COLO829 (cell line): ENCODE measurements at places on chromosomes 3 and 15.
A peak's percentile ranks its signal among the peaks of the same experiment; 100 is the strongest.

- DNase-seq: peak; percentile 21
Measured at GRCh38 chr3:45509038-45509767, 85.3 kb upstream of the LIMD1 start.

DNA sequence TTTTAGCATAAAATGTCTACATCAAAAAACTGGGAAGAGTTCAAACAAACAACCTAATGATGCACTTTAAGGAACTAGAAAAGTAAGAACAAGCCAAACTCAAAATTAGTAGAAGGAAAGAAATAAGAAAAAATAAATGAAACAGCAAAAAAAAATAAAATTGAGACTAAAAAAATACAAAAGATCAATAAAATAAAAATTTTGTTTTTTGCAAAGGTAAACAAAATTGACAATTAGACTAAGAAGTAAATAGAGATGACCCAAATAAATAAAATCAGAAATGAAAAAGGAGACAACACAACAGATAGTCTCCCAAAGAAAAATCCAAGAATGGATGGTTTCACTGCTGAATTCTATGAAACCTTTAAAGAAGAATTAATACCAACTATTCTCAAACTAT is 89.6 kb upstream of the MME start:
- DNase-seq: no peak

- DNase-seq: no peak
Measured at GRCh38 chr3:161268601-161269000, 47.5 kb downstream of the NMD3 start.

- DNase-seq: no peak
Measured at GRCh38 chr3:155629556-155629955, 115.3 kb downstream of the PLCH1 start.

- DNase-seq: no peak
Measured at GRCh38 chr3:988785-989184, 104.0 kb upstream of the CNTN6 start.

GRCh38 chr3:175020101-175020500 is 161.0 kb downstream of the NAALADL2 start:
- no peak for DNase-seq

GRCh38 chr15:98121957-98122356 is 161.5 kb downstream of the ARRDC4 start:
- no peak for DNase-seq

- DNase-seq: no peak
Measured at GRCh38 chr15:44325568-44325967, 37.0 kb downstream of the GOLM2 start.

DNA sequence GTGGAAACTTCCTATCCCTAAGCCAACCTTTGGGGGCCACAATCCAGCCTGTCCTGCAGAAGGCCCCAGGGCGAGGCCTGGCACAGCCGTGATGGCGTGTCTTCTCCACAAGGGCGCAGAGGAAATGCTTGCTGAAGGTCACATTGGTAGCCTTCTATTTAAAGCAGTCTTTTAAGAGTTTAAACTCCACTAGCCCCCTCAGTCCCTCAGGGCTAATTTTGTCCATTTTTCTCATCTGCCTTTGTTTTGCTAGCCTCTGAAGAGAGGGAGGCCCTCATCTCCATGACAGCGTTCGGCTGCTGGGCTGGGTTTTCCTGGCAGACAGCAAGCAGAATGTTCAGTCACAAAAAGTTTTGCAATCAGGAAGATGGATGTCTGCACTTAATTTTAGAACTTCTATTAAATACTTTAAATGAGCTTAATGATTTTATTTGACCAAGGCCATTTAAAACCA is 40.8 kb downstream of the RARB start:
- peak; percentile 87 for DNase-seq

GRCh38 chr3:30750967-30751366 is 143.5 kb downstream of the GADL1 start:
- DNase-seq: no peak

- DNase-seq: peak; percentile 97
Measured at GRCh38 chr3:101848754-101849713, at the start of gene NFKBIZ. TSS of gene NFKBIZ (plus strand) at chr3:101849514. CDS start at chr3:101849629, 115 bp downstream.

DNA sequence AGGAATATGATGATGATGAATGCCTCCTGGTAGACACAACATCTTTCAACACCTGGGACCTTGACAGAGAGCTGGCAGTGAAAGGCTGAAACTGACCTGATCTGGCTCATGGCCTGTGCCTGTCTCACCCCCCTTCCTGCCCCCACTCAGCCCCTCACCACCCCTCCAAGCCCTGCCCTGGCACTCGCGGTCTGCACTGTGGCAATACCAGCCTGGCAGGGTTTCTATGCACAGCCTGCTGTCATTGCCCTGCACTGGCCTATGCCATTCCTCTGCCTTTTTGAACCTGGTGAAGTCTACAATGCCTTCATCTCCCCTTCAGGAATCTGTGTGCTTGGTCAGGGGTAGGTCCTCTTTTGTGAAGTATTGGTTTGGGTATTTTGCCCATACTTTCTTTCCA is 56.5 kb downstream of the ACAD9 start:
- no peak for DNase-seq

- DNase-seq: no peak
Measured at GRCh38 chr15:70045045-70045444, 52.7 kb downstream of the TLE3 start.

DNA sequence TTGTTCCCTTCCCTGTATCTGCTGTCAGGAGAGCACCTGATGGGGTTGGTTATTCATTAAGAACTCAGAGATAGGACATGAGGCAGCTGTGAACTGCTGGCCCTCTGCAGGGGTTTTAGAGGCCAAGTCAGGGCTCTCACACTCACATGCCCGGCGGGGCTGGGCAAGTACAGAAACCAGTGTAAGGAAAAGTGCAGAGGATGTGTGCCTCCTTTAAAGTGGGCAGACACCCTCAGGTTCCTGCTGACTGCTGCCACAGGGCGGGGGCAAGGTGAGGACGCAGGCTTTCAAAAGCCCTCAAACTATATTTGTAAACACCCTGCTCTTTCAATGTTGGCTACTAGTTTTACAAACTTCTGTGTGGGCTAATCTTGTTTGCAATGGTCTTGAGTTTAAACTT is 22.4 kb downstream of the CXCR6 start:
- no peak for DNase-seq

- no peak for DNase-seq
Measured at GRCh38 chr15:63420333-63420747, 38.7 kb upstream of the CA12 start.

GRCh38 chr15:68386587-68387288 is 45.2 kb downstream of the ITGA11 start:
- no peak for DNase-seq

- peak; percentile 11 for DNase-seq
Measured at GRCh38 chr3:13452490-13453335, 27.4 kb upstream of the HDAC11 start.

GRCh38 chr3:23820888-23821287 is 15.1 kb downstream of the UBE2E1 start:
- DNase-seq: no peak

- no peak for DNase-seq
Measured at GRCh38 chr15:73715417-73715816, 31.2 kb downstream of the CD276 start.

GRCh38 chr3:86978111-86978551 is 12.8 kb downstream of the VGLL3 start:
- DNase-seq: no peak

DNA sequence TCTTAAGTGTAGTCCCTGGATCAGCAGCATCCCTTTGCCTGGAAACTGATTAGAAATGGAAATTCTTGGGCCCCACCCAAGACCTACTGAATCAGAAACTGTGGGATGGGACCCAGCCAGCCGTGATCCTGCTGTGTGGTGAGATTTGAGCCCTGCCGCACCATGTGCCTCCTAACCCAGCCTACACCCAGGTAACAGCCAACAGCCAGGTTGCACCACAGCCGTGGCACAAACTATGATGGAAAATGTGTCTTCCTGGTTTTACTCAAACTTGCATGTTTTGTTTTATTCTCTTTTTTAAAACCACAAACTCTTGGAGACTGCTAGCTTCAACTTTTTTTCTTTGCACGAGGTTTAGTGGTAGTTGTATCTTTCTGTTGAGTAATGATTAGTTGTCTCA is 2.6 kb downstream of the LIMD1 start:
- no peak for DNase-seq

- no peak for DNase-seq
Measured at GRCh38 chr15:29109762-29110161, 159.9 kb downstream of the NSMCE3 start.

DNA sequence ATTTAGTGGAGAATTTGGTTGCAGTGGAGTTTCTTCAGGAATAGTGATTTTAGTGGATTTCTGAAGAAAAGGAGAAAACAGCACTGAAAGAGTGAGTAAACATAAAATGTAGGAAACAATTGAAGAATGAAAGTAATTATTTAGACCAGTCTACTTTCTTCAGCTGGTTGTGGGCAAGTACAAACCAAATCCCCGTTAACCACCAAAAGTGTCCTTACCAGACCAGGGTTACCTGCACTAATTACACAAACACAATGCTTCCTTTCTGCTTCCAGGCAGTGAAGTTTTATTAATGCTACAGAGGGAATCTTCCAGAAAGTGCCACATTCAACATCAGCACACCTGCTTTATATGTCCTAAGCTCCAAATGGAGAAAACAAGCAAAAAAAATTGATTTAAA is 248.0 kb upstream of the TBC1D5 start:
- no peak for DNase-seq

DNA sequence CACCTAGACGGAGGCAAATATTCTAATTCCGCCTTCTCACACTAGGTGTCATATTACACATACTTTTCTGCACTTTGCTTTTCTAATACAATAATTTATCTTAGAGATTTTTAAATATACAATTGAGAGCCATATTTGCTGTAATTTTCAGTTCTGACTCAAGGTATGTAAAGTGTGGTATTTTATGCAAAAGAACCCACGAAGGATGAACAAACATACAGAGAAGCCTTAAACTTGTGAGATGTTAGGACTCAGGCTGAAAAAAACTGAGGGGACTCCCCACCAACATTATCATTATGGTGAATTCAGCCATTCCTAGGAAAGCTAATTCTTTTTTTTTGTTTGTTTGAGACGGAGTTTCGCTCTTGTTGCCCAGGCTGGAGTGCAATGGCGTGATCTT is 9.6 kb downstream of the ZBTB11 start:
- DNase-seq: no peak

GRCh38 chr3:109430911-109431563 is 93.7 kb upstream of the DPPA4 start:
- no peak for DNase-seq

- DNase-seq: no peak
Measured at GRCh38 chr3:59121346-59122144, 71.7 kb upstream of the CFAP20DC start.

GRCh38 chr3:46656778-46657556 is 36.5 kb downstream of the ALS2CL start:
- DNase-seq: no peak

GRCh38 chr3:21142949-21143348 is 608.1 kb downstream of the ZNF385D start:
- DNase-seq: no peak

DNA sequence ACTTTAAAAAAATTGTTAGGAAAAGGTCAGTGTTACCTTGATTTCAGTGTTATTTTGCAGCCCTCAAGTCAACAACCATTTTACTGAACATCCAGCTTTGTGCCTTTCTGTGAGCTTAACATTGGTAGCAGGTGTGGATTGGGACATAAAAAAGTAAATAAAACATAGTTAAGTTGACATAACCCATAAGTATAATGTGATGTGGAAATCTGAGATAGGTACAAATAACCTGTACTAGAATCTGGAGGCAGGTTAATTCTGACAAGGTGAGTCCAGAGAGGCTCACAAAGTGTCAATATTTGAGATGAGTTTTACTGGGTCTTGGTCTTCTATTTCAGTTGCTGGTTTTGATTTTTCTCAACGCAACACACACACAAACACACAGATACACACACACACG is 151.3 kb downstream of the LPP start:
- no peak for DNase-seq

GRCh38 chr3:25744470-25744869 is 38.8 kb downstream of the NGLY1 start:
- no peak for DNase-seq

- no peak for DNase-seq
Measured at GRCh38 chr3:45772341-45773035, 23.8 kb downstream of the SLC6A20 start.

DNA sequence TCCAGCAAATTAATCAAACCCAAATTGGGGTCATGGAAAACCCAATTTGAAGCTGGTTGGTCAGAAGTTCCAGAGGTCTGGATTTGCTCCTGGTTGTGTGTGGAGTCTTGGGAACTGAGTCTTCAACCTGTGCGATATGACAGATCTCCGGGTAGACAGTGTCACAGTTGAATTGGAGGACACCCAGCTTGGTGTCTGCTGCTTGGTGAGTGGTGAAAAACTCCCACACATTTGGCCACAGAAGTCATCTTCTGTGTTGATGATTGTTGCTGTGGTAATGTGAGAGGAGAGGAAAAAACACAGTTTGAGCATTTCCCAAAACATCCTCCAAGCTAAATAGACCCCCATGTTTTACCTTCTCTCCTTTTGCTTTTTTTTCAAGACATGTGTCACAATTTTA is 218.1 kb downstream of the TP63 start:
- no peak for DNase-seq

DNA sequence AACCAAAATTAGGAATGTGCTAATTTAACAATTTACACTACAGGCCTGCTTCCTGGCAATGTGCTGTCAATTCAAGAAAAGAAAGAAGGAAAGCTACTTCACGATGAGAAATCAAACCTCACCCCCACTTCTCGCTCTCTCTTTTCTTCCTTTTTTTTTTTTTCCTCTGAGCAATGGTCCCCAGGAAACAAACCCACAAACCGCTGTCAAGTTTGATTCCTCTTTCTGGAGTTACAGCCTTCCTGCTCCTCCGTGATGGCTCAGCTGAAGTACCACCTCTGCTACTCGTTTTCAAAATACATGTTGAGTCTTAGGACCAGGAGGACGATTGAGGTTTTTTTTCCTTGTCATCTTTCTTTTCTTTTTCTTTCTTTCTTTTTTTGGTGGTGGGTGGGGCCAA is 3.4 kb upstream of the TRIM71 start:
- no peak for DNase-seq

- no peak for DNase-seq
Measured at GRCh38 chr15:101027920-101028319, 108.8 kb downstream of the LRRK1 start.

- DNase-seq: no peak
Measured at GRCh38 chr15:78372880-78373279, 32.7 kb downstream of the CRABP1 start.

- no peak for DNase-seq
Measured at GRCh38 chr3:120765830-120766493, 23.4 kb downstream of the GTF2E1 start.

GRCh38 chr3:190528706-190529105 is 14.8 kb downstream of the IL1RAP start:
- DNase-seq: no peak

GRCh38 chr3:81300324-81300927 is 461.0 kb downstream of the GBE1 start:
- DNase-seq: no peak

- no peak for DNase-seq
Measured at GRCh38 chr3:67325231-67325630, 327.1 kb downstream of the KBTBD8 start.

DNA sequence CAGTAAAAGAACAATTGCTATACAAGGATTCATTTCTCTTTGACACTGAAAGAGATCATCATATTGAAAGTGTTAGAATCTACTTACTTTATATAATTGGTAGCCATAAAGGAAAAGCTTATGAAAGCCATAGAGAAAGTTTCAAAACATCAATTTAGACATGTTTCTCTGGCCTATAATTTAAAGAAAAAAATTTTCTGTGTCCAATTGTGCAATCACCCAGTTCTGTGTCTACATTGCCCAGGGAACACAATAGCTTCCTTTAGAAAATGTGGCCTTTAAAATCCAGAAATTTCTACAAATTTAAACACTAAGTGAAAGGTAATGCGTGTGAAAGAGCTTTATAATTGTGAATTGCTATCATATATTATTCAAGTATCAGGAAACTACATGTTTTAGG is 259.2 kb downstream of the GBE1 start:
- DNase-seq: no peak
